Kidney tubule cell (primary cell): ENCODE measurements at places on chromosomes 6 and 20.
A peak's percentile ranks its signal among the peaks of the same experiment; 100 is the strongest.

DNA sequence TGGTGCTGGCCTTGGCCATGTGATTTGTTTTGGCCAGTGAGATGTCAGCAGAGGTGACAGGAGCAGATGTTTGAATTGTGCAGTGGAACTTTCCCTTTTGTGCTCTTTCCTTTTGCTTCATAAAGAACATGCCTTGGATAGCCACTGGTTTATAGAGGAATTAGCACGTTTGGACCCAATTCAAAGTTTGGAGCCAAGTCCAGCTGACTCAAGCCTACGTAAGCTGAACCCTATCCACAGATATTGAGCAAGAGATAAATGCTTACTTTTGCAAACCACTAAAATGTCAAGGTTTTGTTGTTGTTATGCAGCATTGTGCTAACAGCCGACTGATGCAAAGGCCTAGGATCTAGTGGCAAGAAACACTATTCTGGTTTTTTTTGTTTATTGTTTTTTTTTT is 230.9 kb upstream of the CITED2 start:
- no peak for DNase-seq

- DNase-seq, result no peak
Observed at GRCh38 chr6:112058243-112059032, 4.5 kb downstream of the CCN6 start.

- DNase-seq, result peak; percentile 94
Observed at GRCh38 chr6:108737594-108738546, 110.4 kb upstream of the ARMC2 start.

DNA sequence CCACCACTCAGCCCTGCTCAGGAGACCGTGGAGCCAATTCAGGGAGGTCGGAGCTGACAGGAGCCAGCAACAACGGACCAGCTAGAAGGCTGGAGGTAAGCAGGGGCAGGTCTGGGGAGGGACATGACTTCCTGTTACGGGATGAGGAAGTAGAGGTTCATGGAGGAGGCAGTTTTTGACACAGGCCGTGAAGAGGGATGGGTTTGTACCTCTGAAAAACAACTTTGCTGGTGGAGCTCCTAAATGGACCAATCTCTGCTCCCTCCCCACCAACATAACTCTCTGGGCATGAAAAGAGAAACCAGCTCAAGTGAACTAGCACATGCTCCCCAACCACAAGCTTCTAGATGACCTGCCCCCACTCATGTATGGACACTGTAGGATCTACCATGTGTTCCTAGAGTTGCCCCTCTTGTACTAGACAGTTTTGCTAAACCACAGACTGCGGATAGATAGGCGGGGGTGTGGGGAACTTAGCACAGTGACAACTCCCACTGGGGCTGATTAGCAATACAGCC is 31.4 kb downstream of the RALGAPA2 start:
- DNase-seq, result no peak

- DNase-seq, result no peak
Observed at GRCh38 chr6:142286088-142286409, 15.8 kb upstream of the ADGRG6 start.
